DMS79 treated with DMSO at 0.1 percent for 48 hours (cell line): ENCODE measurements at places on chromosomes 12 and 14.

- DNase-seq: no peak
These were observed 27.0 kb downstream of the SLC25A21 start for GRCh38 chr14:37145395-37145794.

DNA sequence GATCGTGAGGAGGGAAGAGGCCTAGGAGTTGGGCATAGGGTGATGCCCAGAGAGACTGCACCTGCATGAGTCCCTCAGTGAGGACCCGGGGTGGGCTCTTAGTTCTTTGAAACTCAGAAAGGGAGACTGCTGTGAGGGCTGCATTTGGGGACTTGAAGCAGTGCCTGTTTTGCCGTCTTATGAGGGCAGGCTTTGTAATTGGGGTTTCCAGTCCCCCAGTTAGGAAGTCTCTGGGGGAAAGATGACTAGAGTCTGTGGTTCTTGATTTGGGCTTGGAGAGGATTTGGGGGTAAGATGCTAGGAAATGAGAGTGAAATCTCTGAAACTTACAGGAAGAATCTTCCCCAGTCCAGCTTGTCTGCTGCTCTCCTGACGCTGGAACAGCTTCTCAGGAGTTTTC lies 99.6 kb downstream of the ARF6 start:
- no peak for DNase-seq

DNA sequence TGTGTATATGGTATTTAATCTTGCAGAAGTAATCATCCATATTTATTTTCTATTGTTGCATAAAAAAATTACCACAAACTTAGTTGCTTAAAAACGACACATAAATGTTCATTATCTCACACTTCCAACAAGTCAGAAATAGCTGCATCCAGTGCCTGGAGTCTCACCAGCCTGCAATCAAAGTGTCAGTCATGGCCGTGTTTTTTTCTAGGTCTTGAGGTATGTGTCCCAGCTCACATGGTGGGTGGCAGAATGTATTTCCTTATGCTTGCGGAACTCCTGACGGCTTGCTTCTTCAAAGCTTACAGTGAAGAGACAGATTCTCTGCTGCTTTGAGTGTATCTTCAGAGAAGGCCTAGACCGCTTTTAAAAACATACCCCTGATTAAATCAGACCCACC lies 670.2 kb upstream of the LMO3 start:
- no peak for DNase-seq

GRCh38 chr12:131833896-131834641 lies 5.9 kb downstream of the MMP17 start:
- DNase-seq: no peak

- no peak for DNase-seq
These were observed 115.4 kb downstream of the SOX5 start for GRCh38 chr12:23834076-23834475.

DNA sequence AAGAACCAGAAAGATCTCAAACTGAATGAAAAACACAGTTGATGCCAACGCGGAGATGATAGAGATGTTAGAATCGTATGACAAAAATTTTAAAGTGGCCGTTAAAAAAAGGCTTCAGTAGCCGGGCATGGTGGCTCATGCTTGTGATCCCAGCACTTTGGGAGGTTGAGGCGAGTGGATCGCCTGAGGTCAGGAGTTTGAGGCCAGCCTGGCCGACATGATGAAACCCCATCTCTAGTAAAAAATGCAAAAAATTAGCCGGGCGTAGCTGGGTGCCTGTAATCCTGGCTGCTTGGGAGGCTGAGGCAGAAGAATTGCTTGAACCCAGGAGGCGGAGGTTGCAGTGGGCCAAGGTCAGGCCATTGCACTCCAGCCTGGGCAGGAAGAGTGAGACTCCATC lies 5.4 kb upstream of the ACVRL1 start:
- DNase-seq: no peak

GRCh38 chr14:50062438-50063085 lies 53.8 kb downstream of the VCPKMT start:
- no peak for DNase-seq

DNA sequence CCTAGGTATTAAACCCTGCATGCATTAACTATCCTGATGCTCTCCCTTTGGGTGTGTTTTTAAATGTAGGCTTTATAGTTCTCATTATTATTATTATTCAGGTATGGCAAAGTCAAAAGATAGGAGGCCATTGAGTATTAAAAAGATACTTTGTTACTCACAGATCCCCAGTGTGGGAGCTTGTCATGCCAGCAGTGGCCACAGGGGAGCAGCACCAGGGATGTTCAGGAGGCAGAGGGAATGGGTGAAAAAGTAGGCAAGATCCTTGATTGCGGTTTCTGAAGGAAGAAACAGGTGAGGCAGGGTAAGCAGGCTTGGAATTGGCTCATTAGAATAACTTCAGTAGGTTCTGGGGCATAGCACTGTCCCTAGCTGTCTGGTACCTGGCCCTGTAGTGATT lies 382.2 kb downstream of the MED13L start:
- DNase-seq: no peak
